ENCODE measurements at places on chromosomes 12 and 14.

- DNase-seq, result no peak
Measured at GRCh38 chr12:13027032-13027431, 17.1 kb upstream of the FAM234B start.

DNA sequence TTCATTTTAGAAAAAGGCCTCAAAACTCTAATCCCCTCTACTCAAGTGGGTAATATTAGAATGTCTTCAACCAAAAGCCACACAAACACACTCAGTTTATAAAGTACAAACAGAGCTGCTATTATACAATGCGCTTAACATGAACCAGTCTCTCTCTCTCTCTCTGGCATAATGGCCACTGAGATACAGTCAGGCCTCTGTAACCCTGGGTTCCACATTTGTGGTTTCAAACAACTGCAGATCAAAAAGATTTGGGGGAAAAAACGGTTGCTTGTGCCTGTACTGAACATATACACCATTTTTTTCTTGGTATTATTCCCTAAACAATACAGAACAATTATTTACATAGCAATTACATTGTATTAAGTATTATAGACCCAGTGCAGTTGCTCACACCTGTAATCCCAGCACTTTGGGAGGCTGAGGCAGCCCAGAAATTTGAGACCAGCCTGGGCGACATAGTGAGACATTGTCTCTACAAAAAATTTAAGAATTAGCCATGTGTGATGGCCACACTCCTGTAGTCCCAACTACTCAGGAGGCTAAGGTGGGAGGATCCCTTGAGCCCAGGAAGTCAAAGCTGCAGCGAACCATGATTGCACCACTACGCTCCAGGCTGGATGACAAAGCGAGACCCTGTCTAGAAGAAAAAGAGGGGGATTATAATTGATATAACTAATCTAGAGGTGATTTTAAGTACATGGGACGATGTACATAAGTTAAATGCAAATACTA is 5.6 kb downstream of the SLC11A2 start:
- no peak for DNase-seq

DNA sequence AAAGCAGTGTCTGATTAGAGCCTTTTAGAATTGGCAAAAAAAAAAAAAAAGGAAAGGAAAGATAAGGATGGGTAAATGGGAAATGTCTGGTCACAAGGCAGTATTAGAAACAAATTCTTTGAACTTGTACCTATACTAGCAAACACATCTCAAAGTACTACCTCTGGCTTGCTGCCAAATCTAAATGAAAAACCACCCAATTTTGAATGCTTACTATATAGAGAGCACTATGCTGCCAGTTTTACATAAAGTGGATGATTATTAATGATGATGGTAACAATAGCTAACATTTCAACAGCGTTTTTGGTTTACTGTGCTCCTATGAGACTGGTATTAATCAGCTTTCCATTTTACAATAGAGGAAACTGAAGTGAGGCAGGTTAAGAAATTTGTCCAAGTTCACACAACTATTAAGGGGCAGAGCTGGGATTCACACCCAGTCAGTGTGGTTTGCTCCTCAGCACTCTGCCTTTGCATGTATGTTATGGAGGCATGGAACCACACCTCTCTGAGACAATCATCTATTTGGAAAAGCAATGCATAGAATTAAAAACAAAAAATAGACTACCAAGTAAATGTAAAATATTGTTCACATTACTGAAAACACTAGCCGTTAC is 34.2 kb downstream of the ATP2B1 start:
- no peak for DNase-seq

DNA sequence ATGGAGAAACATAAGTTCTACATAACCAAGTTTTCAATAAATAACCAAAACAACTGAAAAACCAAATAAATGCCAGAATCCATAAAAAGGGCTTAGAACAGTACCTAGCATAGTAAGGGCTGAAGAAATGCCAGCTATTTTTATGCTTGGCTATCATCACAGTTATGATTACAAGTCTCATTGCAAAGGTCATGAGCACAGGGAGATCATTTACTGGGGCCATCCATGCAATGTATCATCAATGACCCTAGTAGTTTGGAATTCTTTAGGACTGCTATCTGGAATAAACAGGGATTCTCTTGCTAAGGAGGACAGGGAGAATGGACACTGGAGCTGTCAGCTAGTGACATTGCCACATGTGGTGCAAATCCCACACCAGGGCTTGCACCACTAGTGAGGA is 92.5 kb upstream of the NAP1L1 start:
- no peak for DNase-seq

GRCh38 chr14:104794631-104794992 is 936 bp downstream of the AKT1 start:
- DNase-seq, result no peak

GRCh38 chr14:68309616-68310015 is 483.3 kb downstream of the ZFP36L1 start:
- peak; percentile 37 for DNase-seq
